ENCODE measurements at places on chromosomes 7 and 10.

- DNase-seq: no peak
These were observed 15.1 kb downstream of the TRUB1 start for GRCh38 chr10:114953047-114953446.

DNA sequence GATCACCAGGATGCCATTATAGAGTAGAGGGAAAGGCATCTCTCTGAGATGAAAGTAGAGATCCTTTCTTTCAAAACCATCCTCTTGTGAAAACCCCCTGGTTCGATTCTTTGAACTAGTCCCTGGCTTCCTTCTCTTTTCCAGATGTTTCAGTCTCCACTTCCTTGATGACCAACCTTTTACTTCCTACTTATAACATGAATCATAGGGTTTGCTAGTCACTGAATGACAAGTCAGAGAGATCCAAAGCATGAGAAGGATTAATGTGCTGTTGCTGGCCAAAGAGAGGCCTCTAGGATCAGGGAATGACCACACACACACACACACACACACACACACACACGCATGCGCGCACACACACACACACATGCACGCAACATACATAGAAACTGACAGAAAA is 161.1 kb upstream of the FRMD4A start:
- no peak for DNase-seq

- no peak for DNase-seq
These were observed 29.0 kb upstream of the ZNF862 start for GRCh38 chr7:149809215-149809614.

DNA sequence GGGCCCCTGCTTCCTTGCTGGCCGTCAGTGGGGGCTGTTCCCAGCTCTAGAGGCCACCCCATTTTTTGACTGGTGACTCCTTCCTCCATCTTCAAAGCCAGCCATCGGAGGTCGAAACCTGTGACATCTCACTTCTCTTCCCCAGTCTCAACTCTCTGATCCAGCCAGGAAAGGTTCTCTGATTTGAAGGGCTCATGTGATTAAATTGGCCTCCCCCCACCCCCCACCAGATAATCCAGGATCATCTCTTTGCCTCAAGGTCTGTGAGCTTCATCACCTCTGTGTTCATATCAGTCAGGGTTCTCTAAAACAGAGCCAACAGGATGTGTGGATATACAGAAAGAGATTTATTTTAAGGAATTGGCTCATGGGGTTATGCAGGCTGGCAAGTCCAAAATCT is 5.6 kb upstream of the RAMP3 start:
- no peak for DNase-seq

- DNase-seq: no peak
These were observed 665.9 kb upstream of the PCDH15 start for GRCh38 chr10:55466806-55467504.

DNA sequence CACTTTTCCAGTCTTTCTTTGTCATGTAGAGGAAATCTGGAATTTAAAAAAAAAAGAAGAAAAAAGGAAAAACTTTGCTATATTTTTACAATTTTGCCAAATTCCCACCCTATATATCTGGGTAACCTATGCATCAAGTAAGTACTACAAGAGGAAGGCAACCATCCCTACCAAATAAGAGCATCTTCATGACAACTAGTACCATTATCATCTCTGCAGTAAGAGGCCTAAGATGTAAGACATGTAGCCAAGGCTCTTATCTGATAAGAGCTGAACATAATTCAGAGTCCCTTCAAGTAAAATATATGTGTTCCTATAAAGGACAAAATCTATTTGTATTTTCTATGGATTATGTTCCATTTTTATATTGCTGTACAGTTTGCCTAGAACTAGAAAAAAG is 3.5 kb downstream of the THAP5 start:
- DNase-seq: no peak

DNA sequence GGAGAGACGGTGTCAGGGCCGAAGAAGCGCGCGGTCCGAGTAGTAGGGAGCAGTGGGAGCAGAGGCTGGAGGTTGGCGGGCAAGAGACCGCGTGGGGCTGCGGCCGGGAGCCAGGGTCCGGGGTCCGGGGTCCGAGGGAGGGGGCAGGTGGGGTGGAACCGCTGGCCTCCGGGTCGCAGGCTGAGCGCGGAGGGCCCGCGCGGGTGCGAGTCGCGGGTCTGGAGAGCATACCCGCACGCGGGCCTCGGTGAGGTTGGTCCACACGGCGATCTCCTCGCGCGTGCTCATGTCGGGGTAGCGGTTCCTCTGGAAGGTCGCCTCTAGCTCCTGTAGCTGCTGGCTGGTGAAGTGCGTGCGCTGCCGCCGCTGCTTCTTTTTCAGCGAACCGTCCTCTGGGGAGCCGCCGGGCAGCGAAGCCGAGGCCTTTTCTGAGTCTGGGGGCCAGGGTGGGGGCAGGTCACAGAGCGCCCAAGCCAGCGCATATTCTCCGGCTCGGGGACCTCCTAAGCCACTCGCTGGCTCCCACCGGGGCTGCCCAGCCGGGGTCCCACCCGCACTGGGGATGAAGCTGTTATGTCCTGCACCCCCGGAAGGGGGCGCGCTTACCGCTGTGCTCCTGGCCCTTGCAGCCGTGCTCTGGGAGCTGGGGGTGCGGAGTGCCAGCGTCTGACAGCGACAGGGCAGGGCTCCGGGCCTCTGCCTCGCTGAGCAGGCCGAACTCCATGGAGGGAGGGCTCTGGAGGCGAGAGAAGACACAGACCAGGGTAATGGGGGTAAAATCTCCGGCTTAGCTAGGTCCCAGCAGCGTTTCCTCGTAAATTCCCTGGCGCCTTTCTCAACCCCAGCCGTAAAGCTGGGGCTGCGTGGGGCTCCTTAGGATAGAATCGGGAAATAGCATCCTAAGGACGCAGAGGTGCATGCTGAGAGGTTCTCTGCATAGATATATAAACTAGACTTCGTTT is 5.5 kb downstream of the ELOVL3 start:
- DNase-seq: peak; percentile 86

DNA sequence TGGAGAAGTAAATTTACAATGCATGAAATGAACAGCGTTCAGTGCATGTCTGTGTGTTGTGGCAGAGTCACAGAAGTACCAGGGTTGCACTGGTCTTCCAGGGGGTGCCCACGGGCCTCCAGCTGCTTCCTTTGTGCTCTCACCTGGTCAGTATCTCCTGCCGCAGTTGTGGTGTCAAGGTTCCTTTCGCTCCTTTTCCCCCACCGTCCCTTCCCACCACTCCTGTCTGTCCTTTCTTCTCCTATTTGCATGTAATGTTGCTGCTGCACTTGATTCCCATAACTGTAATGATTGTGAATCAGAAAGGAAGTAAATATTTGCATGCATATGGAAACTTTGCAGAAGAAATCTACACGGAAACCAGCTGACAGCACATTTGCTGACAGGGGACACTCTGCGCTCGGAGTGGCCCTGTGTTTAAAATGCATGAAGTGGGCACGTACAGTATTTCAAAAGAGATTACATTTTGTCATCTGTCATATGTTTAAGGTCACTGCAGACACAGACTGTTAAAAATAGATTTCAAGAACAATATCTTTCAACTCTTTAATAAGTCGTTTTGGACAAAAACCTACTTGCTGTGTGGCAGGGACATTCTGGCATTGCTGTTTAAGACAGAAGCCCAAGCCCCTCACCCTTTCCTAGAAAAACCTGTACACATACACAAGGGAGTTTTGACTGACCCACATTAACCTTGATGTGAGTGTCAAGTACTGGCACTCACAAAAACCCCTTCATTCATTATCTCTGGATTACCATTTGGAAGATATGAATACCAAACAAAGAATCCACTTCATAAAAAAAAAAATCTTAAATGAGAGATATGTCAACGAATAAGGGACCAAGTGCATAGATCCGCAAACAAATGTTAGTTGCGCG is 336.7 kb upstream of the KLF6 start:
- DNase-seq: no peak

DNA sequence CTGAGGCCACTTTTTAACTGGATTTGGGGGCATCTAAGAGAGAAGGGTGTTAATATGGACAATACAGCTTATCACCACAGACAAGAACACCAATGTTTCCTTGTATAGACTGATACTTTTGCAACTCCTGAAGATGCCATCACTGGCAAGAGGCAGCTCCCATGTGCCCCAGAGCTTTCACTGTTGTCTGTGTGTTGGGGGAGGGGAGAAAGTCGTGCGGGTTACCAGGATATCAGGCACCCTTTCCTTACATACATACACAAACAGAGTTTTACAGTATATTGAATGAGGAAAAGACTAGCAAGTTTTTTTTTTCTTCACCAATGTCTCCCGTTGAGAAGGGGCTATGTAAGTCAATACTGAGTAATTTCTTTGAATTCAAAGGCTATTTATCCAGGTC is 4.1 kb upstream of the DLX6 start:
- no peak for DNase-seq

DNA sequence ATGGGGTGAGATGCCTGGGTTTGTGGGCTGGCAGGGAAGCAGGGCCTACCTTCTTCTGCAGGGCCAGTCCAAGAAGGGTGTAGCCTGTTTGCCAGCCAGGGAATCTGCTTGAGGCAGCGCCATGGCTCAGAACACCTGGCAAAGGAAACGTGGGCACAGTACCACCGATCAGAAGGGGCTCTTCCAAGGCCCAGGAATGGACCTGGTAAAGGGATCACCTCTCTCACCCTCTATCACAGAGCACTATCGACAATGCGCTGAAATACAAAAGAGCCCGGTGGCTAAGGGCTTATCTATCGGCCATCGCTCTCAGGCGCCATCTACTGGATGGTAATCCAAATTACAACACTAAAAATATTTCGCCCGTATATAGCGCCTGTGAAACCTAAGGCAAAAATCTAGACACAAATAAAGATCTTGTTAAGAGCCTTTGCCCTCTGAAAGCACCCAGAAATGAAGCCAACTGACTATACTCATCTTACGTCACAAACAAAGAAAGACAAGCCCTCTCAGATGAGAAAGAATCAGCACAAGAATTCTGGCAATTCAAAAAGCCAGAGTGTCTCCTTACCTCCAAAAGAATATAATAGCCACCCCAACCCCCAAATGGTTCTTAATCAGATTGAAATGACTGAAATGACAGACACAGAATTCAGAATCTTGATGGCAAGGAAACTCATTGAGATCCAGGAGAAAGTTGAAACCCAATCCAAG is 217.8 kb upstream of the HPS1 start:
- peak; percentile 39 for DNase-seq

DNA sequence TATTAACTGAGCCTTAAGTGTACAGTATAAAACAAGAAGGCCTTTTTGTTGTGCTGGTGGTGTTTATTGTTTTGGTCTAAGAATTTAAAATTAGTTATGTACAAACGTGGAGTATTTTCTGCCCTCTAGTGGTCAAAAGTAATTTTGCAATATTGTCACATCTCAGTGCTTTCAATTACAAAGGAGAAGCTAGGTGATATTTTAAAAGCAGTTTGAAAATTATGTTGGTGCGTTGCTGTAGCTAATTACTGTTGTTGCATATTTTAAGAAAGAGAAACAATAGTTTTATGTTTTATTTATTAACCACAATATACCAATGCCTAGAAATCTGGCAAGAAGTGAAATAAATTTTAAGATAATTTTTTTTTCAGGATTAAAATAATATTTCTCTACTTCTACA is 11.4 kb downstream of the NPVF start:
- no peak for DNase-seq

DNA sequence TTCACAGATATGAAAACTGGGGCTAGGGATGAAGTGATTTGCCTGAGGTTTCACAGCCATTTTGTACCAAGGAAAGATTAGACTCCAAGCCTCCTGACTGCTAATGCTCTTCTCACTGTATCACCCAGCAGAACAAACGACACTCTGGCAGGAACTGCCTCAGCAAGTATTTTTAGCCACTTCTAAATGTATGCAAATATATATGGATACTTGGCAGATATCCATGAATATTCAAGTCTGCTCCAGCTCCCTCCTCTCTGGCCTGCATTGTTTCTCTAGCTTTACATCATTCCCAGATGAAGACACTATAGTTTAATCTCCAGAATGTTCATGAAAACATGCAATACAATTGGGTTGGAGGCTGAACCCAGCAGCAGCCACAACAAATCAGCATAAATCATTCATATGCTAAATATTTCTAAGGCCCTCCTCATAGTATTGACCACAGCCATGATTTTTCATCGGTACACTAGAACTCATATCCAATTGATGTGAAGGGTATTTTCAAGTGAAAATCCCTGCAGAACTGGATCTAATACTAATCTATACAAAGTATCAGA is 65.5 kb downstream of the HPSE2 start:
- DNase-seq: no peak

- DNase-seq: no peak
These were observed 82.0 kb downstream of the DOCK4 start for GRCh38 chr7:112124061-112124766.

GRCh38 chr7:139602143-139602722 is 78.7 kb downstream of the CLEC2L start:
- DNase-seq: no peak

GRCh38 chr10:103679096-103679790 is 176.1 kb downstream of the SH3PXD2A start:
- no peak for DNase-seq

DNA sequence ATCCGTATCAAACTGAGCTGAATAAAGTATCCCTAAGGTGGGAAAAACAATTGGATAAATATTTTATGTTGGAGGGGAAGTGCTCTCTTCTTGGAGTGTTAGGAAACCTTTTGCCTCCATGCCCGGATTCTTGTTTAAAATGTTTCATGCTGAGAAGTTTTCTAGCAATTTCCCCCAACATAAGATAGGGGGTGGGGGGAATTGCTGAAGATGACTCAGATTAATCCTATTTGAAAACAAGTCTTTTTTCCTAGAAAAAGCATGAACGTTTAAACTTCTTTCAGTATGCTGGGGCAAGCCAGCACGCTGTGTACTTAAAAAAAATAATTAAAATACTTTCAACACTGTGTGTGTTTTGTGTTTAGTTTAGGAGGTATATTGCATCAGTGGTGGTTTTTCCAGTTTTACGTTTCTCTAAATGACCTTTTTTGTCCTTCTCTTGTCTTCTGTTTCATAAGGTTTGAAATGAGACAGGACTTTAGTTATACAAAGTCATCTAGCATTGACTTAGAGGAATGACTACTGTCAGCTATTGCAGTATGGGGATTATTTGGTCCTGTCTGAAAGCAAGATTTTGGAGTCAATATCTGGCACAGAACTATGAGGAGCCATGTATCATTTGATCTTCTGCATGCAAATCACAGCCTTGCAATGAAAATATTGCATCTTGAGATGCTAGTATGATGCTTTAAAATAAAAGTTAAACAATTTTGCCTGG is 295.9 kb downstream of the GATA3 start:
- DNase-seq: no peak

DNA sequence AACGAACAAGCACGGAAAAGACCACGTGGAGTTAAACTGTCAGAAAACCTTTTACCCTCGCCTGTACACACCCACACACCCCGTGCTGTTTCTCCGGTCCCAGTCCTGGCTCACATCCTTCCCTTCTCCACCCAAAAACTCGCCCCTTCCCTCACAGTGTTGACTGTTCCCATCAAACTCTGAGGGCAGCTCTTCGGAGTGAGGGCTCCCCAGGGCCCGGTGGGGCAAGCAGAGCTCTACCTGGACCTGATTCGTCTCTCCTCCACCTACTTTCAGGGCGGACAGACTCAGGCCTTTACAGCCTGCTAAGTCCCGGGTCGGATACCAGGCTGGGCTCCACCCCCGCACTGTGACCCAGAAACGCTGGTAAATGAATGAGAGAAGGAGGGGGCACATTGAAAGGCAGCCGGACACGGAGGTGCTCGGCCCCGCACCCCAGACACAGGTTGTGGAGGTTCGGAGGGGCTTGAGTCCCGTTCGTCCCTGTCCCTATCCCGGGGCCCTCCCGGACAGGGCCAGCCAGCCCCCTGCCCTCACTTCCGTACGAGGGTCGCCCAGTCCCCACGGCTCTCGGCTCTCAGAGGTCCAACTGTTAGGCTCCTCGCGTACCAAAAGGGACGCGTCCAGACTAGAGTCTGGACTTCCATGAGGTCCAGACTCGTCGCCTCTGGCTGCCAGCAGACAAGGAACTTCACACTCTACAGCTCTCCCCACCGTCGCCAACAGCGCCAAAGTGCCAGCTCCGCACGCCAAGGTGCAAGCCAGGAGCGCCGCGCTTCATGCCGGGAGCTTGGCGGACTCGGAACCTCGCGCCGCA is 31.7 kb upstream of the ASL start:
- peak; percentile 52 for DNase-seq
